Transverse colon (tissue), 4 donors: ENCODE measurements at places on chromosomes 3 and 15. TPM values are rescaled to one million over a fixed set of nuclear protein-coding genes. Genes with fewer than 3 reads are reported as not detected.

- DNase-seq, result no peak
These were observed 55.5 kb downstream of the BSN start for GRCh38 chr3:49609815-49610214.

- no peak for DNase-seq
These were observed 44.8 kb upstream of the SPSB4 start for GRCh38 chr3:141006344-141006743.

The NLGN1 gene
- total RNA-seq, result 5.2 TPM

The BDH1 gene
- total RNA-seq, result 127 TPM

- no peak for DNase-seq
These were observed 28.2 kb upstream of the SCAANT1 start for GRCh38 chr3:63940389-63940757.

DNA sequence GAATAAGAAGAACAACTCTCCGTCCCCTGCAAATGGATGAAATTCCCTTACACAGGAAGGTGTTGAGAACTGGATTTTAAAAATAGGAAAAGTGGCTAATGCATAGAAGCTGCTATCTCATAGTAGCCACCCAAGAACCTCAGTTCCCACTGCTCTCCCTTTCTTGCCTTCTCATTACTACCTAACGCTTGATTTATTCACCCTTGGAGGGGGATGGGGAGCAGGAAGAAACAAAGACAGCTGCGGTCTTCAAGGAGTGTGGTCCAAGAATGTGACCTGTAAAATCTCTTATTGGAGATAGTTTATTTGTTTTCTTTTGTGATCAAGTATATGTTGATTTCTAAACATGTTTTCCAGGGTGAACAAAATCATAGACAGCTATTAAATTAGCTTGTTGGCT is 274.1 kb upstream of the CTNNB1 start:
- no peak for DNase-seq
